Effector CD8-positive, alpha-beta T cell (primary cell): ENCODE measurements at places on chromosomes 16 and 17.

DNA sequence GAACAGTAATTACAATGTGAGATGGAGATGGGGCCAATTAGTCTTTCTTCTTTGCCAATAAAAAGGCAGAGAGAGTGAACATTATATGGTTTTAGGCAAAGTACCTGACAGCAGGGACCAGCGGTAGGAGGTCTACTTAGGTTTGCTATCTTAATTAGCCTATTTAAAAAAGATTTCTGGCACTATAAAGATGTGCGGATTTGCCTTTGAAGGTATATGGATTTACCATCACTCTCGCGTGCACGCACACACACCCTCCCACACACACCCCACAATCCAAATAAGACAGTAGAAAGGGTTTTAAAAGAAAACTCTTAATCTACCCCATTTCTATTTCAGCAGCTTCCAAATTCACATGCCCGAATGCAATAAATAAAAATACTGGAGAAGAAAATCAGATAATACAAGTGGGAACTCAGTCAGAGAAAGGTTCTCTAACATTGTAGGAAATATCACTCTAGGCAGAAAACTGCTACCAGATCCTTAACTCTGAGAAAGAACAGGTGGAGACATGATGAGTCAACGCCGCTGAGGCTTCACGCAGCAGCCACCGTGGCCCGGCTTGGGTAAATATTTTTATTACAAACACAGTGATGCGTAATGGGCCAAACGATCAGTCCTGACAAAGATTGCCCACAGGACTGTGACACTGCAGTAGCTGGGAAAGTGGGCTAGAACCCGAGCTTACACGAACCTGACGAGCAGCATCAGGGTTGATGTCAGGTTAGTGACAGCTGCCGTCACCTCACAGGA is 66.6 kb upstream of the AXIN2 start:
- DNase-seq = no peak

GRCh38 chr16:66653581-66654350 is 42.8 kb downstream of the CMTM4 start:
- no peak for DNase-seq

- DNase-seq = no peak
Measured at GRCh38 chr16:81885976-81886586, 107.0 kb downstream of the PLCG2 start.

GRCh38 chr17:32445971-32446370 is 1.7 kb downstream of the PSMD11 start:
- no peak for DNase-seq

DNA sequence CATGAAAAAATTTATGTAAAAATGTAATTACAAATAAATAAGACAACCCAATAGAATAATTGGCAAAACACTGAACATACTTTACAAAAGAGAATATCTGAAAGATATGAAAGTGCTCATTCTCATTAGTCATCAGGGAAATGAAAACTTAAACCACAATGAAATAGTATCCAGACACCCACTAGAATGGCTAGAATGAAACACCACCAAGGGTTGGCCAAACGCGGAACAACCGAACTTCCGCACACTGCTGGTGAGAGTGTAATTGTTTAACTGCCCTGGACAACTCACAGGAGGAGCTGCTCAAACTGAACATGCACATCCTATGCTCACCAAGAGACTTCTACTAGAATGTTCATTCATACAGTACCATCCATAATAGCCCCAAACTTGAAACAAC is 5.8 kb upstream of the ZDHHC7 start:
- DNase-seq = no peak

GRCh38 chr16:58499092-58499511 is 841 bp upstream of the NDRG4 start:
- no peak for DNase-seq

GRCh38 chr16:60682219-60682618 is 1354.0 kb downstream of the CDH8 start:
- DNase-seq = no peak

GRCh38 chr17:45341533-45342158 is 24.8 kb upstream of the MAP3K14 start:
- no peak for DNase-seq

GRCh38 chr17:39167476-39167875 is 1.5 kb upstream of the ARL5C start:
- no peak for DNase-seq

DNA sequence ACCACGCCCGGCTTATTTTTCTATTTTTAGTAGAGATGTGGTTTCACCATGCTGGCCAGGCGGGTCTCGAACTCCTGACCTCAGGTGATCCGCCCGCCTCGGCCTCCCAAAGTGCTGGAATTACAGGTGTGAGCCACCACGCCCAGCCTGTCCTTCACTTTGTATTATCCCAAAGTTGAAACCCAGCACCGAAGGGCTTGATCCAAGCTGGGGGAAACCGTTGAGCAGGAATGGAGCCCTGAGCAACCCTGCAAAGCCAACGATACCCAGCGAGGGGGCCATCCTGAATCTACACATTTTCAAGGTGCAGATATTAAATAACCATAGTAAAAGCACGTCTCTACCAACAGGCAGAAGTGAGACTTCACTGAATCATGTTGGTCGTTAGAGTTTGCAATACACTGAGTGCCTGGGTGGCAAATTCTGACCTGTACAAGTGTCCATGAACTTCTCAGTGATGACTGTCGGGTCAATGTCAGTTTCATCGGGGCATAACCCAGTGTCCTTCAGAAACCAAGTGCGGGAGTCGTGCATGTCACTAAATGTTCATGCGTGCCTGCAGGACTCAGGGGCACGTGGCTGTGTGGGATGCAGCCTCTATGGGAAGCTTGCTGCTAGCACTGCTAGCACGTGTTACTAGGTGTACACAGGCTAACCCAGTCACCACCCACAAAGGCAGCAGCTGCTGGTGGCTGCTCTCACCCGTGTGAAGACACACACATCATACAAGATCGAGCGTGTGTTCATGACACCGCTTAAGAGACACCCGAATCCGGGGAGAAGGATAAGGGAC is 10.5 kb upstream of the RBFOX3 start:
- no peak for DNase-seq

- peak; percentile 76 for DNase-seq
Measured at GRCh38 chr17:27601069-27601974, 29.7 kb upstream of the LGALS9 start.

DNA sequence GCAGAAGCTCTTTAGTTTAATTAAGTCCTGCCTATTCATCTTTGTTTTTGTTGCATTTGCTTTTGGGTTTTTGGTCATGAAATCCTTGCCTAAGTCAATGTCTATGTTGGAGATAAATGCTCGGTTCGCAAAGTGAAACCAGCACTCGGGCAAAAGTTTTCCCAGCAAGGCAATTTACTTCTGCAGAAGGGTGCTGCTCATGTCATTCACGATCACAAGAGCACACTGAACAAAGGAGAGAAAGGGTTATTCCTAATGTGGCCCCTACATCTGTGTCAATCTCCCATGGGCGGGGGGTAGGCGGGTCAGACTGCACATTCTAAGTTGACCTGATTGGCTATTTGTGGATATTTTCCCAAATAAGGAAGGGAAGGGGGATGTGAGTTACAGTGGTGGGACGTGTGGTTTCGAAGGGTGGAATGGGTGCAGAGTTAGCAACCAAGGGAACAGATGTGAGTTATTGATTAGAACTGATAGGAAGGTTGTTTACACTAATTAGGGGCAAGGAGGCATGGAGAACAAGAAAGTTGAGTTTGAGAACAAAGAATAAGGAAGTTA is 23.0 kb downstream of the ATF7IP2 start:
- no peak for DNase-seq

DNA sequence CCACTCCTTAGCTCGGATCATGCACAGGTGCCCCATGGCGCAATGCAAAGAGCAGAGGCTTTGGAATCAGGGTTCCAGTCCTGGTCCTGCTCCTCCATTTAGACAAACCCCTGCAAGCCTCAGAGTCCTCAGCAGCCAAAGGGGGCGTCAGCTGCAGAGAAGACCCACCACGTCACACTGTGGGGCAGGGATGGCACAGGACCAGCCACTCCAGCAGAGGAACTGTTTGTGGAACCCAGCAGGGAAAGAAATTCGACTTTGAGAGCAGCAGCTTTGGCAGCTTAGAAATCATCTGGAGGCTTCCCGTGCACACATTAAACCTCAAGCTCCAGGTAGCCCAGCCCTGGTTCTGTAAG is 25.2 kb downstream of the C17orf100 start:
- DNase-seq = no peak

- no peak for DNase-seq
Measured at GRCh38 chr17:32656886-32657285, 170.1 kb downstream of the CDK5R1 start.
